HT1080 (cell line): ENCODE measurements at places on chromosomes 5 and 9.

GRCh38 chr9:104009826-104010225 lies 84.3 kb upstream of the SMC2 start:
- DNase-seq: peak; percentile 67

DNA sequence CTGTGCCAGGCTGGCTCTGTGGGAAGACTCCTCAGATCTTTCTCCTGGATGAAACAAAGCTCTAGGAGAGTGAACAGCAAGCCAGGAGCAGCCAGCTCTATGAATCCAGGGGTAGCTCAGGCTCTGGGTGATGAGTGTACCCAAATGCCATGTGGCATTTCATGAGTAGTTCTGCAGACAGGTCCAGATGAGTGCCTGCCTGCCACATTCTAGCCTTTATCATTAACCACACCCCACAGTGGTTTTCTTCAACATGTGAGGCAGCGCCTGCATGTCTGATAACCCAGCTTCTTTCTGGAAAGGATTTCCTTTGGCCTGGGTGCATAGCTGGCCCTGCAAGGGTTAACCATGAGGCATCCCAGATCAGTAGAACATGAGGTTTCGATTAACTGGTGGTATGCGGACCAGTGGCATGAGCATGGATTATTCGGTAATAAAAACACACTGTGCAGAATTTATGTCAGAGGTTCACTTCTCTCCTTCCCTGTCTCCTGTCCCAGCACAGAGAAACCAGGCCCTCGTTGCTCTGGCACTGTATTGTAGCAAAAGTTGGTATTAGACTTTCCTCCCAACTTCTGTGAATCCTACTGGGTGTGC lies 381.9 kb upstream of the ZNF462 start:
- no peak for DNase-seq

GRCh38 chr5:61854531-61854930 lies 451.5 kb upstream of the KIF2A start:
- no peak for DNase-seq

DNA sequence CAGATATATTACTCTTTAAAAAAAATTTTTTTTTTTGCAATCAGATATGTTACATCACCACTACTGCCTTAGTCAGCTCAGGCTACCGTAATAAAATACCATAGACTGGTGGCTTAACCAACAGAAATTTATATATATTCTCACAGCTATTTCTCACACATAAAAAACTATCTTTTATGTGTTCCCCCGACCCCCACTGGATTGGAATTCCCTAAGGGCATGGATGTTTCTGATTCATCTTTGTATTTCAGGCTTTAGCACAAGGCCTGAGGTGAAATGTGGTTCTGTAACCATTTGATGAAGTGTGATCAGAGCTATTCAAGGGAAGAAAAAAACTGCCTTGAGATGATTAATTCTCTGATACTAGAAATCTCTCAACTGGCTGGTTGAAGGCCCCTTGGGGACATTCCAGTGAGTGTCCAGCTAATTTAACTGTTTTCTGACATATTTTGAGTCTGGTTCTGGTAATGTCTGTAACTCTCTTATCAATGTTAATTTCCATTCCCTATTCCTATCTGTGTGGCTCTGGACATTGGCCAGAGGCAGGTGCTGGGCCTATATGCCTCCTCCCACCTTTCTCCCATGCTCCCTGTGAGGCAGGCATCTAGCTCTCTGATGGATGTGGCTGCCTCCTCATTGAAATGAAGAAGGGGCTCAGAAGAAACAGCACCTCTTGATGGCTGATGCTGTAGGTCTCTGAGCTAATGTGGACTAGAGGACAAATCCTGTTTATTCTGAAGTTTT lies 2.5 kb downstream of the CD14 start:
- peak; percentile 29 for DNase-seq

DNA sequence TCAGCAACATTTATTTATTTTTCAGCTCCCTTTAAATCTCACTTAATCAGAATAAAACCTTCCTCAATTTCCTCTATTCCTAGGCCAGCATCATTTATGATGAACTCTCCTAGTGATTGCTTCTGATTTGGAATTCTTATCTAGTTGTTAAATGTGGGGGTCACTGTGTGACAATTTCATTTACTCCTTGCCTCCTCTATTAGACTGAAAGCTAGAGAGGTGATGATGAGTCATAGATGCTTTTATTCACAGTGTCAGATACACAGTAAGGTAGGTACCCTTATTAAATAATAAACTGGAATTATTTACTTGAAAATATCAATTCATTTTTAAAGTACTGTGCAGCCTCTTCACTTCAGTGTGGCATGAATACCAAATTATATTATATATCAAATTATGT lies 960.6 kb downstream of the MAT2B start:
- DNase-seq: no peak

GRCh38 chr5:150645070-150645700 lies 4.7 kb downstream of the SYNPO start:
- DNase-seq: peak; percentile 29

DNA sequence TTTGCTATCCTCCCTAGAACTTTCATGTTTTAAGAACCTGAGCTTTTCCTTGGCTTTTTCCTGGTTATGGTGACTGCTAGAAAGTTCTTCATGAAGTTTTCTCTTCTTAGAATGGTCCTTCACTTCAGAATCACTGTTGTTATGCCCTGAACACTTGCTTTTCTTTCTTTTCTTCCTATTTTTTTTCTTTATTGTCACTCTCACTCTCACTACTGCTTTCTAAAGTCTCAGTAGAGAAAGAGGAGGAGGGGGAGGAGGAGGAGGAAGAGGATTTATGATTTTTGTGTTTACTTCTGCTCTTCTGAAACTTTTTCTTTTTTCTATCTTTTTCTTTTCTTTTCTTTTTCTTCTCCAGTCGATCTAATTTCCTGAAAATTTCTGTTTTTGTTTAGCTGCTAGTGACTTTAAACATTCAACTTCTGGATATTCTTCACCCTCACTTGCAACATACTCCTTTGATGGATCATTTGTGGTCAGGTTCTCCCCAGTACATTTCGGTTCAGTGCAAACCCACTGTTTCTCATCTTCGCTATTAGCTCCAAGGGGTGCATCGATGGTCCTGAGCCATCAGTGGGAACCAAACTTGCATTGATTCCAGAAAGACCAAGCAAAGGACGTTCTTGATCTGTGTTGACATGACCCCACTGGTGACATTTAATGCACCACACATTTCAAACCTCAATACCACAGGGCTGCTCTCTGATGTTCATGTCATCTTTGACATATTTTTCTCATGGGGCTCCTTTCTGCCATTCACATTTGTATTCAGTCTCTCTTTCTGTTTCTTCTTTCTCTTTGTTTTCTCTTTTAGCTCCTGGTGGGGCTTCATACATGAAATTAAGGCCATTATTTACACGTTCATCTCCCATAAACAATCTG lies 81.6 kb upstream of the HAND1 start:
- DNase-seq: no peak

GRCh38 chr9:27125030-27125429 lies 16.0 kb downstream of the TEK start:
- DNase-seq: peak; percentile 98

DNA sequence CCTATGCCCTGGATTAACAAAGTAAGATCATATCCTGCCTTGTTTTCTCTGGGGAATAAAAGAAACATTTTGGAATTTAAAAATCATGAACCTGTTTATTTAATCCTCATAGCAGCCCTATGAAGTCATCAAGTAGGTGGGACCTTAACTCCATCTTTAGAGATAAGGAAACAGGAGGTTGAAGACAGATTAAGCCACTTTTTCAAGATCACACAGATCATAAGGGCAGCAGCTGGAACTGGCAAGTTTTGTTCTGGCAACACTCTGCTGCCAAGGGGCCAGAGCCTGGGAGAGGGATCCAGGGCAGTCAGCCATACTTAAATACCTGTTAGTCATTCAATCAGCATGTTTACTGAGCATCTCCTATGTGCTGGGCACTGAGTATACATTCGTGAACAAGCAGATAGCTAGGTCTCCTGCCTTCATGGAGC lies 63.7 kb downstream of the SLC1A1 start:
- no peak for DNase-seq

- peak; percentile 6 for DNase-seq
These were observed 115.0 kb downstream of the KIAA1958 start for GRCh38 chr9:112601636-112602035.

- DNase-seq: no peak
These were observed 211.5 kb upstream of the NREP start for GRCh38 chr5:111968459-111968858.

- DNase-seq: no peak
These were observed 184.6 kb downstream of the AP3B1 start for GRCh38 chr5:78109891-78110324.
